ENCODE measurements at places on chromosomes 6 and 20. TPM values are rescaled to one million over a fixed set of nuclear protein-coding genes. Genes with fewer than 3 reads are reported as not detected.

DNA sequence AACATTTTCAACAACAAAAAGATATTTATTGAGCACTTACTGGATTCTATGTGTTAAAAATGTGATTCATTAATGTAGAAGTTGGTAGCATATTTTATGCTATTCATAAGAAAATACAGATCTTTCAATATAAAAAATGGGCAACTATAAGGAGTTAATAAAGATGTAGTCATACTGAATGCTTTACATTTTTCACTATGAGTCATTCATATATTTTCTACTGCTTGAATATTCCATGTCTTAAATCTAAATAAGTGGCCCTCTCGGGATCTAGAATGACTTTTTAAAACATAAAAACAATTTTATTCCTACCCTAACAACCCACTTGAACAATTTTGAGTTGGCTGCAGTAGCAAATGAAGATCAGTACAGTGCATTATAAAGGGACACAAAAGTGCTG is 362.1 kb downstream of the PHF3 start:
- H3K27ac ChIP-seq, result no peak overlapping the region
- H3K4me1 ChIP-seq, result no peaks in the 10 kb centered on the region
- no peak for DNase-seq
- no peaks in the 10 kb centered on the region for H3K36me3 ChIP-seq

Gene MAS1L
- not detected for total RNA-seq

Gene MOG
- not detected for total RNA-seq

DNA sequence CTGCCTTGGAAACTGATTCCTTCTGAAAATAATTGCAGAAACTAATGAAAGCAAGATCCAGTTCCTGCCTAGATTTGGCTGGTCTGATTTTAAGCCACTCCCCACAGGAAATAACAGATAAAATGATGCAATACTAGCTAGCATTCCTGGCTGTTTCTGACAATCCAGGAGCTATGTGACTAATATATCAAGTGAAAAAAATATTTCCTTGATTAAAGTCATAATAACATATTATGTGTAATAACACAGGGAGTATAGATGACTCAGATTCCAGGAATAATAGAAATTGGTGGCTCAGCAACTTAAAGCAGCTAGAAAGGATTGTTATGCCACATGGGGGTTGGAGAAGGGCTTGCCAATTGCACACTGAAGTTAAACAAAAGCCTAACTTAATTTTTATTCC is 182.7 kb upstream of the SALL4 start:
- H3K4me1 ChIP-seq, result peaks cover 10% of the 10 kb centered on the region
- H3K27me3 ChIP-seq, result no peaks in the 10 kb centered on the region
- no peaks in the 10 kb centered on the region for H3K36me3 ChIP-seq
- H3K4me3 ChIP-seq, result no peak overlapping the region
- no peak overlapping the region for H3K27ac ChIP-seq
- no peak for DNase-seq

DNA sequence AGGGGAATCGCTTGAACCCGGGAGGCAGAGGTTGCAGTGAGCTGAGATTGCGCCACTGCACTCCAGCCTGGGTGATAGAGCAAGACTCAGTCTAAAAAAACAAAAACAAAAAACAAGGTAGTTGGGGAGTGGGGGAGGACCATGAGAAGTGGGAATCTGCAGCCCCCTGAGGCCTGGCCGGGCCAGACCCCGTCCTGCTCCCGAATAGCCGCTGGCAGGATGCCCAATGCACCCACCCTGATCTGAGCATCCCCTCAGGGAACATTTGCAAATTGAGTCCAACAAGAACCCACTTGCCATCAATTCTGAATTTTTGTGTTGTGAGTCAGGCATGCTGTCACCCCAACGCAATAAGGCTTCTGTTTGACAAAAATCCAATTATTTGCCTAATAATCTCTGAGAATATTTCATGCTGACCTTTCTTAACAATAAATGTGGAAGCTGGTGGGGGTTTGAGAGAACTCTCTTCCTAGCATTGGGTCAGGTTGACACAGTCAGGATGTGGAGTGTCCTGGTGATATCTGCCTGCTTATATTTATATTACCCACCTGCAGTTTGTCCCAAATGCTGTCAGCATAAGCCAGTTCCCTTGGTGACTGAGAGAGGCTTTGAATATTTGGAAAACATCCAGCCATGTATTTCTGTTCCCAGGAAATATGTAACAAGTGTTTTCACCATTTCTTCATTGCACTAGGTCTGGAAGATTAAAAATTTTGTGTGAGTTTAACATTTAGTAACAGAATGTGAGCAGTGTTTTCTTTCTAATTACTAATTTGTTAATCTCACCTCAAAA is 28.4 kb upstream of the FRMD1 start:
- no peaks in the 10 kb centered on the region for H3K36me3 ChIP-seq
- no peak overlapping the region for H3K4me3 ChIP-seq
- no peak for DNase-seq
- H3K4me1 ChIP-seq, result no peaks in the 10 kb centered on the region
- H3K27ac ChIP-seq, result no peak overlapping the region

Measured in Karpas-422 (cell line).